ENCODE measurements at places on chromosomes 3 and 15.

DNA sequence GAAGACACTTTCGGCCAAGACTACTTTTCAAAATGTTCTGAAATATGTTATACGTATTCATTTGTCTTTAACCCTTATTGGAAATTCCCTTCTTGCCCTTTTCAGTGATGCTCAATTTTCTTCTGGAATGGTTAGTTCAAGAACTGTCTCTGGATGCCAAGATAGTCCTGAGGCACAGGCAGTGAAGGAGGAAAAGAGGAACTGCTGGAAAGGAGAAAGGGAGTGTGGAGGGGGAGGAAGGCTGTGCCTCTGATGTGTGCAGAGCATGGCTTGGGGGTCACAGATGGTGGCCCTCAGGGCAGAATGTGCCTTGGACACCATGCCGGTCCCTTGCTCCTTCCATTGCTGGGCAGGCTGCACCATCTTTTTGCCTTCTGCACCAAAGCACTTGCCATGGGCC, 73.7 kb downstream of the CEP63 start:
- DNase-seq, result no peak

DNA sequence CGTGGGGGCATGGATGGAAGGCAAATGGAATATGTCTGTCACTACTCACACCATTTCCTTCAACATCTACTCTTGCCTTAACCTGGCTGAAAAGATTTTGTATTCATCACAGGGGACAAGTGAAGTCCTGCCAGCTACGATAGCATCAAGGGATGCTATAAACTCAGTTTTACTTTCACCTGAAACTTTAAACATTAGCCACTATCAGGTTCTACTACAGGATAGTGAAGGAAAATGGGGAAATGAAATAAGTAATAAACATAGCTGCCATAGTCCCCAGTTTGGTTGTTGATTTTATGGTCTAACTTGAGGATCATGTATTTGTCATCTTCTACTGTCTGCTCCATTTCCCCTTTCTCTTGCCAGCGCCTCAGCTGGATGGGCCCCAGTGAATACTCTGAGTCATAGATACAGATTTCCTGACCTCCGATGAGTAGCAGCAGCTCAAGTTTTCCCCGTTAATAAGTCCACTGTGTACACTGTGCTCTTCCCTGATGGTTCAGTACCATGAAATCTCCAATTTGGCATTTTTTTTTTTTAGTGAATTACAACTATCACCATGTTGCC, 338.2 kb upstream of the SLCO3A1 start:
- DNase-seq, result peak; percentile 69

DNA sequence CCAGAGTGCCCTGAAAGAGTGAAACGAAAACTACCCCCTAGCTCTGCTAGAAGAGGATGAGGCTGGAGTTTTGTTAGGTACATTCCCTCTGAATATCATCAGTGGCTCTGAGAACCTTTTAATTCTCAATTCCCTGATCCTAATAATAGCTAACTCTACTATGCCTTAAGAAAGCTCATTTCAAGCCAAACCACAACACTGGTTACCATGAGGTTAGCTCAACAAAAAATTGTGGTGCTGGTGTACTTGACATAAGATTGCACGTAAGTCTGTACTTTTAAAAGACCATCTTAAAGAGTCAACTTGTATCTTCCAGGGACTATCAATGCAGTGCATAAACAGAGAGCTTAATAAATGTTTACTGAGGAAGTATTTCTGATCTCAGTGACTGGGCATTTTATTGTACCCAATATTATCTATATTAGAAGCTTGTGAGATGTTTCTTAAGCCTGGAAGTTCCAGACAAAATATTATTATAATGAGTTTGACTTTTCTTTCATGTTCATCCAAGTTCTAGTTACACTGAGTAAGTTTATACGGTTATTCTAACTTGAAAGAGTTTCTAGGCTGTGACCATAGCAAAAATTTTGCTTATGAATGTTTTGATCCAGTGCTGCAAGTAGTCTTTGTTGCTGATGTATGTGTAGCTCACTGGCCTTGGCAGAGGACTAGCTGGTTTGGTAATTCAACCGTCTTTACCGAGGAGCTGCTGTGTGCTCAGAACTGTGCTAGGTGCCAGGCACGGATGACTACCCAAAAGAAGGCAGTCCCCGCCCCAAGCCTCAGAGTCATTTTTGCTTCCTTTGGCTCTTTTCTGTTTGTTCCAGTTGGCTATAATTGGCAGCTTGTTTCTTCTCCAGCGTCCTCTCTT, 334.4 kb upstream of the TRIM42 start:
- no peak for DNase-seq

DNA sequence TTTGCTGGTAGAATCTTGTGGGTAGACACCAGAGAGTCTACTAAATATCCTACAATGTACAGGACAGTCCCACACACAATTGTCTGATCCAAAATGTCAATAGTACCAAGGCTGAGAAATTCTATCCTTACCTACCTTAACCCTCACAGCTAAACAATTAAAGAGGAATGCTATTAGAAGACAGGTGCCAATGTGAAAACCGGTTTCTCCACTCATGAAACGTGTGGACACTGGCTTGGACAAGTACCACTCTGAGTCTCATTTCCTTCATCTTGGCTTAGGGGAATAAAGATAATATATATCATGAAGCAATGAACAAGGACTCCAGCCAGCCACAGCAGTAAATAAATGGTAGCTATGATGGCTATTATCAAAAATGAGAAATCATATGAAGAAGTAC, 90.2 kb downstream of the RFTN1 start:
- no peak for DNase-seq

DNA sequence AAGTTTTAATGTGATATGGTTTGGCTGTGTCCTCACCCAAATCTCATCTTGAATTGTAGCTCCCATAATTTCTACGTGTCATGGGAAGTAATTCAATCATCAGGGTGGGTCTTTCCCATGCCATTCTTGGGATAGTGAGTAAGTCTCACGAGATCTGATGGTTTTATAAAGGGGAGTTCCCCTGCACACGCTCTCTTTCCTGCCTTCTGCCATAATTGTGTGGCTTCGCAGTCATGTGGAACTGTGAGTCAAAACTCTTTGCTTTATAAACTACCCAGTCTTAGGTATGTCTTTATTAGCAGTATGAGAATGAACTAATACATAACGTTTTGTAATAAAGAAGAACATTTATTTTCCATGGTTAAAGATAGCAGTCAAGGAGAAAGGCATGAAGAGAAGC, 39.2 kb upstream of the GOLIM4 start:
- DNase-seq, result no peak

DNA sequence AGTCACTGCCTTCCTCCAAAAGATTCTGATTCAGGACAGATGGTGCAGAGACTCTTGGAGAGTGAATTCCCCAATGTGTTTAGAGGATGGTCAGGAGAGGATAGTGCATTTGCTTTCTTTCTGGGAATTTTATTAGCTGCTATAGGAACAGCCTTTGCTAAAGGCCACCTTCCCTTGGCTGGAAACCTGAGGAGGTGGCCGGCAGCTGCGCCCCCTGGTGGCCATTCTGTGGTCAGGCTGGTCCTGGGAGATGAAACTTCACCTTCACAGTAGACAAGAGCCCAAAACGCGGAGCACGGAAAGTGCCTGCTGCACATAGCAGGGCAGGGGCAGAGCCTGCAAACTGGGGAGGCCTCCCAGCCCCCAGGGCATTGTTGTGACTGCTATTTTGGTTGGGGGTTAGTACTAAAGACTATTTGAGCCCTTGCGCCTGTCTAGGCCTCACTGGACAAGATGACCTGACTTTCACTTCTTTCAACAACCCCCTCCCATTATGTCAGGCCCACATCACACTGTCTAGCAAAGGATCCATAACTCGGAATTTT, 34.3 kb downstream of the SEC22C start:
- peak; percentile 3 for DNase-seq

GRCh38 chr3:149343951-149344350, 10.5 kb upstream of the TM4SF18 start:
- no peak for DNase-seq

DNA sequence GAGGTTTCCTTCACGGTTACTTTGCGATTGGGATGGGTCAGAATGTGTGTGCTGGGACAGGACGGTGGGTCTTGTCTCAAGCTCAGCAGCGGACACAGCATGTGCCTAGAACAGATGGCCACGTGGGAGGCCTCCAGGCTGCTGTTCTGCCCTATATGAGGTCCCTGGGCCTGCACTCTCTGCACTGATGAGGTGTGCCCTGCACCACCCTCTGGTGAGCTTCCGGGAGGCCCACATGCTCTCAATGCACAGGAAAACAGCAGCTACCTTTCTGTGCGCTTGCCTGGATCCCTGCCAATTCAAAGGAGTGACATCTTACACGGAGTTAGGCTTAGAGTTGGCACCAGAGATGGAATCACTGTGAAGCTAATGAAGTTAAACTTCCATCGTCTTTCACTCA, 59.8 kb downstream of the BOC start:
- DNase-seq, result no peak

DNA sequence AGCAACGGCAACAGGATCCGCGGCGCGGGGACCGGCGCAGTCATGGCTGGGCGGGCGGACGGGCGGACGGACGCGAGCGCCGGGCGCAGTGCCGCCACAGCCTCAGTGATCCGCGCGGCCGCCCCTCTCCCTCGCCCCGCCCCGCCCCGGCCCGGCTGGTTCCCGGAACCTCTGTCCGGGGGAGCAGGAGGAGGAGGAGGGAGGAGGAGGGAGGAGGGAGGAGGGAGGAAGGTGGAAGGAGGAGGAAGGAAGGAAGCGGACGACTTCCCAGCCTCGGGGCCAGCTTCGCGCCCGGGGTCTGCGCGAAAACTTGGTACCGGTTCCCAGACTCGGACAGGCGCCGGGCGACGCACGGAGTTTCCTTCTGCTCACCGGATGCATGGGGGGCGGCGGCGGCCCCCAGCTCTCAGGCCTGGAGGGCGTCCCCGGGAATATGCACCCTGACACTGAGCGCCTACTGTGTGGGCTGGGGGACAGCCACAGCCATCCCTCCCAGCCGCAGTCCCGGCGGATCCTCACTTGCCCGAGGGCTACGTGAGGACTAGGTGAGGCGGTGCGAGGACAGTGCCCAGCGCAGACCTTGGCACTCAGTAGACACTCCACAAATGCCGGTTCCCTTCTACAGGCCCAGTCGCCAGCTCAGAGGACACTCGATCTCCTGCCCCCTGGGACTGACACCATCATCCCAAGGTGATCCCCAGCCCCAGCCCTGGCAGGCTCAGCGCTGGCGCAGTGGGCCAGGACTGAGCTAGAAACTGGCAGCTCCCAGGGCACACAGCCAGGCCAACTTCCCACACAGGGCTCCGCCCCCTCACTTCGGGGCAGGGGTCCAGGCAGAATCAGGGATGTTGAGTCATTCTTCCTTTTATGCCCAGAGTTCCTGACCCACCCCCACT, at the start of gene SHISA5:
SHISA5 (minus strand) TSS at position 124 of the 896 bp plus-strand sequence; CDS start at position 44, 80 bp downstream.
- DNase-seq, result no peak

- no peak for DNase-seq
These were observed 49.0 kb upstream of the MRPL3 start for GRCh38 chr3:131551761-131552160.

DNA sequence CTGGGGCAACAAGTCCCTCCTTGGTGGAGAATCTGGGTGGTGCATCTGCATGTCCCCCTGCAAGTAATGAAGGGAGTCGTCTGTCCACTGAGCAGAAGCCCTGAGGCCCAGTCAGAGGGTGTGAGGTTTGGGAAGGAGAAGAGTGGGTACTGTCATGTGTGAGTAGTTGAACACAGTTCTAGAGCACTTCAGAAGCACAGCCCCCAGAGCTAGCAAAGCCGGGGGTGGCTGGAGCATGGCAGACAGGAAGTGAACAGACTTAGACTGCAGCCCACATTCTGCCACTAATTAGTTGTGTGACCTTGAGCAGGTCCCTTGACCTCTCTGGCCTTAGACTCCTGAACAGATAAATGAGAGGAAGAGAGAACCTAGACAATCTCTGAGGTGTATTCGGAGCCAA, 207.6 kb downstream of the UACA start:
- no peak for DNase-seq

DNA sequence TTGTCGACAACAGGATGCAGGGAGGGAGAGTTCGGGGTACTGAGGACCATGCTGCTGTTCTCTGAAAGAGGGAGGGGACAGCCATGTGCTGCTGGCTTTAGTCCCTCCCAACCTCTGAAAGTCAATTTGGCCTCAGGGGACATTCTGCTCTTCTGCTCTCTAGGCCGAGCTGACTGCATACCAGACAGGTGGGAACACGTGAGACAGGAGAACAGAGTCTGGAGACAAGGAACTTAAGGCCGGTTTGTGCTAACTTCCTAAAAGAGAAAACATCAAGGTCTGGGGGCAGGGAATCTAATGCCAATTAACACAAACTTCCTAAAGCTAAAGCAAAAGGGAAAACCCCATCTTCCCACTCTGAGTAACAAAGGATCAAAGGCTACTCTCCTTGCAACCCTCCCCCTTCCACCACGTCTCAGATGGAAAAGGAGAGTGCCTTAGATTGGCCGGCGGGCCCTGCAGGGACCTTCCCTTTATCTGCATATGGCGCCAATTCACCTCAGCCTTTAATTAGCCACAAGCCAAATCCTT, 41.0 kb downstream of the SLCO2A1 start:
- no peak for DNase-seq

DNA sequence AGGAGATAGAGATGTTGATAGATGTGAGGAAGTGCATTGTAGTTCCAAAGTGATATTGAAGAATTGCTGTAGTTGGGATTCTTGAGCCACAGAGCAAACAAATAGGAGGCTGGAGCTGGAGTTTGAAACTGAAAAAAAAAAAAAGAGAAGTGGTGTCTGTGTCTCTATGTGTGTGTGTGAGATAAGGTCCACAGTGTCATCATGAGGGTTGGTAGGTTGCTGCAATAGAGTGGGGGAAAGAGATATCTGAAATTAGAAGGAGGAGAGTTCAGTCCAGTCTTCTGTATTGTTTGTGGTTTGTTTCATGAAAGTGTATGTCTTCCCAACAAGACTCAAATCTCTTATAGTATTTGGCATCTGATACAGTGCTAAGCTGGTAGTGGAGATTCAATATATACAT, 37.3 kb upstream of the CACNA1D start:
- DNase-seq, result no peak

DNA sequence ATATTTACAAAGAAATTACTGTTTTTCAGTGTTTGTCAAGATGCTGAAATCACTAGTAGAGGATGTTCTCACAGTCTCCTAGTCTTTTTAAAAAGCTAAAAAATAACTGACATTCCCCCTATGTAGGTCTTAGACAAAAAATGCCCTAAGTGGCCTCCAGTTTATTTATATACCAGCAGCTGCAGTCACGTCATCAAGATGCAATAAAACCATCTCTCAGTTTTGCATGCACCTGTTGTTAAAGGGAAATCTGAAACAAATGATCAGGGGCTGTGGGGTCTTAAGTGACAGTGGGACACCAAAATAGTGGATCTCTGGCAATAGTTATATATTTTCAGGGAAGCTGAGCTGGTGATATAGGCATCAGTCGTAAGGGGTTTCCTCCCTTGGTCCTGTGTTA, 146.5 kb upstream of the ARPP21 start:
- DNase-seq, result no peak

DNA sequence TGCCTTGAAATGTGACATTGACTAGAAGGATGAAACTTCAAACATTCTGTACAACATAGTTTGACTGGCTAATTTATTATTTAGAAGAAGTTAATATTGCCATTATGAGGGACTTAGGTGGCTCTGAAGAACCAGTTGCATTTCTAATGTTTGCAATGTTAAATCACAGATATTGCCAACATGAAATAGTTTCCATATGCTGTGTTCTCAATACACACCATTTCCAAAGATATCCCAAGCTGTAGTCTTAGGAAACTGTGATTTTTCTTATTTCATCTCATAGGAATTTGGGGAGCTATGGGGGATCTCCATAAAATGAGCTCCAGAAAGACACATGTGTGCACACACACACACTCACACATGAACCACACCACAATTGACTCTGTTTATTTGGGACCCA, 36.3 kb downstream of the ALG1L2 start:
- DNase-seq, result no peak

GRCh38 chr3:9583792-9584191, 30.2 kb upstream of the LHFPL4 start:
- no peak for DNase-seq

Data from AG09309 (cell line).